ENCODE measurements at places on chromosomes 2 and 18.

DNA sequence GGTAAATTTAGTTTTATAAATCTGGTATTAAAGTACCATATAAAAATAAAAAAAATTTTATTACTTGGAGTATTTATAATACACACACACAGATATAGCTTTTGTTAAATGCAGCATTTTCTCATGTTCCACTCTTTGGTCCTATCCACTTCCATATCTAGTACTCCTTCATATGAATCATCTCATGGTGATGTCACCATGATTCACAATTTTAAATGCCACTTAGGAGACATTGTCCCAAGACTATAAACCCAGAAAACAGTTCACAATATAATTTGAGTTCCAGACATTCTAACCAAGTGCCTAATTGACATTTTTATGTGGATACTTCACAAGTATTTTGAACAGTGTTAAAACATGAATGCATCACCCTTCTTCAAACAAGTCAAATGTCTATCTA lies 1398.3 kb downstream of the DSC3 start:
- DNase-seq: no peak

- peak; percentile 70 for DNase-seq
Observed at GRCh38 chr2:96531872-96532505, 4.6 kb upstream of the ARID5A start.

DNA sequence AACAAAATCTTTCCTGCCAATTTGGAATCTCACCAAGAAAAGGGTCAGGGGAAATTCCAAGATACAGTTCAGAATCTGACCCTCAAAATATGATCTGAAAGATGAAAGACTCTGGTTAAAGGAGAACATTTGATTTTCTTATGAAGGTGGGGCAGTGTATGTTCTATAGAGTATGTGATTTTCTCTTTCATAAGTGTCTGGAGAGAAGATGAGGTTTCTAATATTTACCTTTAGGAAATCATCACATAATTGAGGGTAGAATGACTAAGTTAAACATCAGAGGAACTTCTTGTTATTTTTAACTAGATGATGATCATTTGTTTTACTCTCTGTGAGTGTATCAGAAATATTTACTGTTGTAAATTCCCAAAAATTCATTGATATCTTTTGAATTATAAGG lies 27.8 kb upstream of the MBOAT2 start:
- no peak for DNase-seq

- DNase-seq: no peak
Observed at GRCh38 chr18:32450026-32450691, 20.5 kb downstream of the GAREM1 start.

DNA sequence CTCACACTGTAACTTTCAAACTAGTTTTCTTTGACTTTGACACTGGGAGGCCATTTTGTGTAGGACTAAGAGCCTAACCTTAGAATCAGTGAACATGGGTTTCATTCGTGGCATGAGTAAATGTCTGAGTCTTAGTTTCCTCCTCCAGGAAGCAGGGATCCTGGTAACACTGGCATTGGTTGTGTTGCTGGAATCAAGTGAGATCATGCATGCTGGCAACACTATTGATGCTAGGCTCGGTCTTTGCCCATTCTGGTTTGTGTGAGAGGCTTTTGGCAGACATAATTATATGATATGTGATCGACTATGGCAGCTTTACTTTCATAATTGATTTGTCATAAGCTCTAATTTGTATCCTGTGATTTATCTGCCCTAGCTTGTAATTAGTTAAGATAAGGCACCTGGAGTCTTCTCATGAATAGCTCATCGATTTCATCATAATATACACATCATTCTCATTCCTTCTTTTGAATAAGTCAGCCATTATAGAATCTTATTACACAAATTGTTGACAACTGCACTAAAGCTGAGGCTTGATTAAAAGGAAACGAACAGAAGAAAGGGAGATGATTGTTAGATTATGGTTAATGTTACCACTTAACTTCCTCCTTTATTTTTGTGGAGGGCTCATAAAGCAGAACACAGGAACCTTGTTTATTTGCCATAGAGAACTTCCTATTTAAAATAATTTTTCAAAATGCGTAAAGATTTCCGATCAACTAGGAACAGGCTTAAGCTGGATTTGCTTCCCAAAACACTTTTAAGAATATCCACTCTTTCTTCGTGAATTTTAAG lies 12.6 kb downstream of the PPP1R1C start:
- DNase-seq: no peak

- DNase-seq: no peak
Observed at GRCh38 chr2:29374823-29375222, 259.6 kb downstream of the CLIP4 start.

DNA sequence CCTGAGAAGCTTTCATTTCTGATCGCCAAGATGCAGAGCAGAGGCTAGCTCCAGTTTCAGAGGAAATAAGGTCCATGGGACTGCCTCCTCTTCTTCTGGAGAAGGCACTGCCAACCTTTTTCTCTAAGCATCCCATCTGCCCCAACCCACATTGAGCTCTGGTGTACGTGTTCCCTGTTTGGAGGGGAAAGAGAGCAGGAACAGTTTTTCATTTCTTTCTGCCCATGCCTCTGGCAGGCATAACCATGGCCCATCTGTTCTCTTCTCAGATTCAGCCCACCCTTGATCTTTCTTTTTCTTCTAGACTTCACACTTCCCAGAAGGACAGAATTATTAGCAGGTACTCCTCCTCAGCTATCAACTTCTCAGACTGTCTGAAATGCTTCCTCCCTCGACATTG lies 1110.3 kb upstream of the KLHL29 start:
- DNase-seq: no peak

DNA sequence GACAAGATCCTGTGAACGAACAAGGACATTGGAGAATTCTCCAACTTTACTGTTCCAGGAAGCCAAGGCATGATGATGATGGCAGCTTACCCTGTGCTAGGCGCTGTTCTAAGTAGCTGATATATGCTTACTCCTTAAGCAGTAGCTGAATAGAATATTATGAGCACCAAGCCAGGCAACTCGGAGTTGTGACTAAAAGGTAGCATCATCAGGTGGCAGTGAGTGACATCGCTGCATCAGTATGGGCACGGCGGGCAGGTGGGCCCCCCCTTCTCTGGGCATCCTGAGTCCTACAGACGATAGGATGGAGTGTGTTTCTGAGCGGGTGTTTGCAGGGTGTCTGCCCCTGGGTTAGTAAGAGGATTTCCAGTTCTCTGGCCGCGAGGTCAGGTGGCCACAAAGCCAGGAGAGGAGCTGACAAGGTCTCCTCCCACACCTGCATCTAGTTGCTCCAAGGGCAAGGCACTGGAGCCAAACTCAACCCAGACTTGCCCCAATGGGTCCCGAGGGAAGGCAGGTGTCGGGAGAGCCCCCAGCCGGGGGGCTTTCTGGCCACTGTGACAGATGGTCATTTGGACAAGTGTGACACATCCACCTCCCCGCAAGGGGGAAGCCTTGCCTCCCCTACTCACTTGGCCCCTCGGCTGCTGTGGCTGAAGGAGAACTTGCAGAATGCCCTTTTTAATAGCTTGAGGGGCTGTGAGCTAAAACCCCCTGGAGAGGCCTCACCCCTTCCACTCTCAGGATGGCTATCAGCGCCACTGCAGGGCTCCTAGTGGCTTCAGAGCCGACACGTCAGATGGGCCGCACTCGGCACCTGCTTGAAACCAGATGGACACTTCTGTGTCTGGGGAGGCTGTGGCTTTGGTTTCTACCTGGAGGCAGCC lies 55.5 kb downstream of the CRACDL start:
- DNase-seq: no peak

DNA sequence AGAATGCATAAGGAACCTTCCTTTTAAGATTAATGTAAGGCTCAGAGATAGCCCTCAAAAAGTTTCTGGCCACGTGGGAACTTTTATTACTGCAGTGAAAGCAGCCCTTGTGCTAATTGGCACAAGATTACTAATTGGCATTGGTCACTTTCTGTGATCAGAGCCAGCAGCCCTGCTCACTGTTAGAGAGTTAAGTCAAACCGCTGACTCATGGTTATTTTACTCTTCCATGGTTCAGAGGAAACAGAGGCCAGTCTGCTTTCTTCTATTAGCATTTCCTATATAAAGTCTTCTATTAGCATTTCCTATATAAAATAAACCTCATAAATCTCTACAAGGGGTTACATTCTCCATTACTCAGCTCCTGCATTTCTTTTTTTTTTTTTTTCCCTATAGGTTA lies 1.5 kb upstream of the SLC35G4 start:
- no peak for DNase-seq

GRCh38 chr18:44786257-44786656 lies 105.6 kb downstream of the SETBP1 start:
- DNase-seq: no peak

GRCh38 chr2:206305523-206306245 lies 31.2 kb downstream of the ZDBF2 start:
- no peak for DNase-seq

GRCh38 chr2:200681697-200682096 lies 95.9 kb downstream of the AOX1 start:
- no peak for DNase-seq

GRCh38 chr18:31267823-31268481 lies 50.0 kb upstream of the DSG1 start:
- DNase-seq: no peak

DNA sequence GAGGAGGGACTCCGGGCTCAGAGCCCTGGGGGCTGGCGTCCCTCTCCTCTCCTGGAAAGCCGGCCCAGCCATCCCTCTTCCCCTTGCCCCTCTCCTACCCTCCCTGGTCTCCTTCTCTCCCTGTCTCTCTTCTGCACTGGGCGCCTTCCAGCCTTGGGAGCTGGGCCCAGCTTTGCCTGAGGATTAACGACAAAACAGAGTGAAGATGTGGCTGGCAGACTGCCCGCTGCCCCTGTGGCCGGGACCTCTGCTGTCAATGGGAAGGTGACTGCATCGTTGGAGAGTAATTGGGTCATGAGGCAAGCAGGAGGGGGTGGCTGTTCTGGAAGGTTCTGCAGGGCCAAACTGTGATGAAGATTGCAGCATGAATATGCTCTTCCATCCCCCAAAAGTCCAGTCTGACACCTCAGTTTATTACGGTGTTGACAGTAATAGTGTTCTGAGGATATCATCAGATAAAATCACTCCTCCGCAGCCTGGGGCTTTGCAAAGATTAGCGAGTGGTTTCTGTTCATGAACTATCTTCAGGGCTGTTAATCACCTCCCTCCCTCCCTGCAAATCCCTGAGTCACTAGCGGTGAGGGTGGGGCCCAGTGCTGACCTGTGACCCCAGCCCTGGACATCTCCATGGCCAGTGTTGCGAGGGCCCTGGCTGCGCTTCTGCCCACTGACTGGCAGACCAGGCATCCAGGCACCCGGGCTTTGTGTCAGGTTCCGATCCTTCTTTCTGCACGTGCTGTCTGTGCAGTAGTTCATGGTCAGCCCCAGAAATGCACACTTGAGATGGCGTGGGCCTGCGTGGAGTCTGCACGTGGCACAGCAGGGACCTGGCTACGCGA lies 23.0 kb downstream of the RTP5 start:
- no peak for DNase-seq

- no peak for DNase-seq
Observed at GRCh38 chr2:227545990-227546389, 52.7 kb upstream of the SCYGR2 start.

DNA sequence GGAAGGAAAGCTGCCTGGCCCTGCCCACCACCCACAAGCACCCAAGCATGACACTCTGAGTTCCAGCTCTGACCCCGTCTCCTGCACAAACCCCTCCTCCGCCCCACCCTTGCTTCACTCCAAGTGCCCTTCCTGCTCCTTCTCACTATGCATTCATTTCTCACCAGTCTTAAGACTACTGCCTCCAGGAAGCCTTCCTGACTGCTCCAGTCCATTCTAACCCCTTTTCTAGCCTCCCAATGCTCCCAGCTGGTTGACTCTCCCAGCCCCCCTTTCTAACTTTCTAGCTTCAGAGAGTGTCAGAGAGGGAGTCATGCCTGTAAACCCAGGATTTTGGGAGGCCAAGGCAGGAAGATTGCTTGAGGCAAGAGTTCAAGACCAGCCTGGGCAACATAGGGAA lies 8.2 kb upstream of the NAGK start:
- no peak for DNase-seq

GRCh38 chr2:100983684-100984310 lies 18.3 kb upstream of the RPL31 start:
- no peak for DNase-seq

DNA sequence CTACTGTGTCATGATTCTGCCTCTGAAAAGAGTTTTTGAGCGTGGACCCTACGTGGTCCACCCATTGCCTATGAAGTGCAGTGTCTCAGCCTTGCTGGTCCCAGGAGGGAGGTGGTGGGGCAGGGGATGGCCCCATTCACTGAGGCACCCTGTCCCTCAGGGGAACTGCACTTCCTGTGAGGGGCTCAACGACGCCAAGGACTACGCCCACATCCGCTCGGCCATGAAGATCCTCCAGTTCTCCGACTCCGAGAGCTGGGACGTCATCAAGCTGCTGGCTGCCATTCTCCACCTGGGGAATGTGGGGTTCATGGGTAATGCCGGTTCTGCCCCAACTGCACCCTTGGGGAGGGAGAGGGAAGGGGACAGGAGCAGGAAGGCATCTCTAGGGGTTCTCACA lies 42.5 kb downstream of the MYO7B start:
- no peak for DNase-seq

- DNase-seq: no peak
Observed at GRCh38 chr2:9674891-9675414, 44.2 kb upstream of the YWHAQ start.

DNA sequence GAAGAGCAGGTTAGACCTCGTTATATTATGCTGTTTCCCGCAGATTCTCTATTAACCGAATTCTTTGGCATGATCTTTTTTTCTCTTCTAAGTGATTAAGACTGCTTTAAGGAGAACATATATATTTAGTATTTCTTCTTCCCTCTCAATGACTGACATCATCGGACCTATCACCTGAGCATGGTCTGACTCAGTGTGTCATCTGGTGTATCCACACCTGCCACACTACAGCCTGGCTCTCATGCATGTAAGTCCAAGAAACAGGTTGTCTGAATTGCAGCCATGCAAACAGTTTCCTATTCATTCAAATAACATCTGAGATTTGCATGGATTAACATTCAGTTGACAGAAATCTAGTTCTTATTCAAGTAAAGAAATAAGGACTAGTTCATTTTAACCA lies 55.1 kb upstream of the CWC22 start:
- DNase-seq: no peak

DNA sequence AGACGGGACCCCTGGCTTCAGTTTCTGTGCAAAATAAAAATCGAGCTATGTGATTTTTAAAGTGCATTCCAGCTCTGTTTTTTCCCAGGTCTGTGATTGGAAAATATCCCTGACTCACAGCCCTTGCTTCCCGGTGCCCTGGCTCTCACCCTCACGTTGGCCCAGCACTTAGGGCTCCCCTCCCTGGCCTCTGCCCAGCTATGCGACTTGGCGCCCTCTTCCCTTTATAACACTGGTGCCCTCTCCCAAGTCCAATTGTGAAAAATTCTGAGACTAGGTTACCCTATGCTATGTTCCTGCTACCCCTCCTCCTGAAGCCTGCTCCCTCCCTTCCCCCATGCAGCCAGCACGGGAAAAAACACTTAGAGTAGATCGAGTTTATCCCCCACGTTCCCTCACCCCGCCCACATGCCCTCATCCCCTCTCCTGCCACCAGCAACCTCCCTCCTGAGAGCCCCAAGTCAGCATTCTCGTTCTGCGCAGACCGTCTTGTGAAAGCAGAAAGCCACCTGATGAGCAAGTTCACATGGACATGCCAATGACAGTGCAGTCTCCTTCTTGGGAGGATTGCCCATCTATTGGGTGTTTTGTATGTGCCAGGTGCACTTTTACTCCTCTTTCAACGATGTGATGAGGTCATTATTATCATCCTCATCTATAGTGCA lies 228.8 kb downstream of the VAPA start:
- DNase-seq: no peak
